Neuronal stem cell (in vitro differentiated cells): ENCODE measurements at places on chromosomes 1 and 21.

GRCh38 chr1:109969146-109969829 lies 15.3 kb upstream of the AHCYL1 start:
- DNase-seq = no peak

GRCh38 chr1:4700801-4701200 lies 46.4 kb downstream of the AJAP1 start:
- no peak for DNase-seq

DNA sequence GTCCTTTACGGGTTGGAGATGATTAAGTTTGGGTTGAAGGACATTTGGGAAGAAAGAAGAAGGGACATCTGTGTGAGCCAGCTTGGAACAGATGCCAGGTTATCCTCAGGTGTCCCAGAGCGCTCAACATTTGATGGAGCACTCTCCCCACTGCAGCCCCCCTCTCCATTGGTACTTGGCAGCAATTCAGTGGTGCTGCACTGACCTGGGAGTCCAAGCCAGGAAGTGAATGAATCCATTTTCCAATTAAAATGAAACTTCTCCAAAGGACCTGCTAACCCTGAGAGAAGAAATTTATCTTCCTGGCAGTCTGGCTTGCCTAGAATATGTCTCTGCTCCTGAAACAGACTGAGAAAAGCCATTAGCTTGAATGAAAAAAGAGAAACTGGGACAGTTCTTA lies 67.1 kb downstream of the FGGY start:
- no peak for DNase-seq

DNA sequence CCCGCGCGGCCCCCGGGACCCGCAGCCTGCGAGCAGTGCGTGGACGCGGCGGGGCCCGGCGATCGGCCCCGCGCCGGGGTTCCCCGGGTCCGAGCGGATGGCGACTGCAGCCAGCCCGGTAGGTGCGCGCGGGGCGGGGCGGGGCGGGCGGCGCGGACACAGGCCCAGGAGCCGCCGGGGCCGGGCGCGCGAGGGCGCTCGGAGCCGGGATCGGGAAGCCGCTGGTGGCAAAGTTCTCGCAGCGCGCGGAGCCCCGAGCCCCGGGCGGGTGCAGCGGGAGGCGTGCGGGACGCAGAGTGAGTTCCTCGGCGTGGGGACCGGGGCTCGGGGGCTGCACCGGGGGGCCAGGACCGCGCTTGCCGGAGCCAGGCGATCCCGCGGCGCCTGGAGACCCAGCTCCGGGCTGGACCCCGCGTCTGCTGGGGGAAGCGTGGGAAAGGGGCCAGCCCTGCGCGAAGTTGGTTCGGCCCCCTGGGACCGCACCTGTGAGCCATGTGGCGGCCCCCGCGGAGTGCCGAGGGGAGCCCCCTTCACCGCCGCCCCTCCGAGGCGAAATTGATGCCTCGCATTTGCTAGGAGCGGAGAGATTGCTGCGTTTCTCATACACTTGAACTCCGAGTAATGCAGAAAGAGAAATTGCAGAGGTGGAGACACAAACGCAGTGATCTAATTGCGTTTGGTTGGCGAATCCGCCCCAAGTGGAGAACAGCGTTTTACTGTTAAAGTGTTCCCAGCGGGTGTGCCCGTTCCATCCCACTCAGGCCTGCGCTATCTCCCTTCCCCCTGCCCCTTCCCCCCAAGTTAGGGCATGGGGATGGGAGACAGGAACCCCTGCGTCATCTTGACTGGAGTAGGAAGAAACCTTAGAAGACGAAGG lies 228.9 kb upstream of the TMEM51 start:
- DNase-seq = no peak

DNA sequence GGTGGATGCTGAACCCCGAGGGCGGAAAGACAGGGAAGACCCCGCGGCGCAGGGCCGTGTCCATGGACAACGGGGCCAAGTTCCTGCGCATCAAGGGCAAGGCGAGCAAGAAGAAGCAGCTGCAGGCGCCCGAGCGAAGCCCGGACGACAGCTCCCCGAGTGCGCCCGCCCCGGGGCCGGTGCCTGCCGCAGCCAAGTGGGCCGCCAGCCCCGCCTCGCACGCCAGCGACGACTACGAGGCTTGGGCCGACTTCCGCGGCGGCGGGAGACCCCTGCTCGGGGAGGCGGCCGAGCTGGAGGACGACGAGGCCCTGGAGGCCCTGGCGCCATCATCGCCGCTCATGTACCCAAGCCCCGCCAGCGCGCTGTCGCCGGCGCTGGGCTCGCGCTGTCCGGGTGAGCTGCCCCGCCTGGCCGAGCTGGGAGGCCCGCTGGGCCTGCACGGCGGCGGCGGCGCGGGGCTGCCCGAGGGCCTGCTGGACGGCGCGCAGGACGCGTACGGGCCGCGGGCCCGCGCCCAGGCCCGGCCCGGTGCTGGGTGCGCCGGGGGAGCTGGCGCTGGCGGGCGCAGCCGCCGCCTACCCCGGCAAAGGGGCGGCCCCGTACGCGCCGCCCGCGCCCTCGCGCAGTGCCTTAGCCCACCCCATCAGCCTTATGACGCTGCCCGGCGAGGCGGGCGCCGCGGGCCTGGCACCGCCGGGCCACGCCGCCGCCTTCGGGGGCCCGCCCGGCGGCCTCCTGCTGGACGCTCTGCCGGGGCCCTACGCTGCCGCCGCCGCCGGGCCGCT lies 20.7 kb downstream of the FOXO6 start:
- DNase-seq = no peak

DNA sequence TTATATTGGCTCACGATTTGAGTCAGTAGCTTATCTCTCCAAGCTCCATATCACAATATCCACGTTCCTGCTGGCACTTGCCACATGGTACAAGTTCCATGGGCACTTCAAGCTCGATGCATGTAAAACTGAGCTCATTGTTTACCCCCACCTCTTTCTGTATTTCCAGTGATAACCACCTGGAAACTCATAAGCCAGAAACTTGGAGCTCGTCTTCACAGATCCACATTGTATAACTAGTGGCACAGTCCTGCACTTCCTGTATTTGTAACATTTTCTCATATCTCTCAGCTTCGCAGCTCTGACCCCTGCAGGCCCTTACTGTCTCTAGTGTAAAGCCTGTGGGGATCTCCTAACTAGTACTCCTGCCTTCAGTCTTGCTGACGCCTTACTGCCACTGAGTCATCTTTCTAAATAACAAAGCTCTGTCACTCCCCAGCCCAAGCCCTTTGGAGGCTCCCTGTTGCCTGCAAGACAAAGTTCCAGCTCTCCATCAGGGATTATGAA lies 6.5 kb upstream of the C2CD4D start:
- no peak for DNase-seq

DNA sequence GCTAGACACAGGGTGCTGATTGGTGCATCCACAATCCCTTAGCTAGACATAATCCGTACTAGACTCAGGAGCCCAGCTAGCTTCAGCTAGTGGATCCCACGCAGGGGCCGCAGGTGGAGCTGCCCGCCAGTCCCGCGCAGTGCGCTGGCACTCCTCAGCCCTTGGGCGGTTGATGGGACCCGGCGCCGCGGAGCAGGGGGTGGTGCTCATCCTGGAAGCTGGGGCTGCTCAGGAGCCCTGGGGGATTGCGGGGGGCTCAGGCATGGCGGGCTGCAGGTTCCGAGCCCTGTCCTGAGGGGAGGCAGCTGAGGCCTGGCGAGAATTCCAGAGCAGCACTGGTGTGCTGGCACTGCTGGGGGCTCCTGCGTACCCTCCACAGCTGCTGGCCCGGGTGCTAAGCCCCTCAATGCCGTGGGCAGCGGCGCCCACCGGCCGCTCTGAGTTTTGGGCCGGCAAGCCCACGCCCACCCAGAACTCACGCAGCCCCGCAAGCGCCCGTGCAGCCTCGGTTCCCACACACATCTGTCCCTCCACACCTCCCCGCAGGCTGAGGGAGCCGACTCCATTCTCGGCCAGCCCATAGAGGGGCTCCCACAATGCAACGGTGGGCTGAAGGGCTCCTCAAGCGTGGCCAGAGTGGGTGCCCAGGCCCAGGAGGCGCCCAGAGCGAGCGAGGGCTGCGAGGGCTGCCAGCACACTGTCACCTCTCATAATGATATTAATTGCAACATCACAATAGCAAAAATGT lies 87.4 kb downstream of the CRB1 start:
- no peak for DNase-seq

- DNase-seq = no peak
Observed at GRCh38 chr1:47505267-47505666, 67.4 kb downstream of the FOXD2 start.

- no peak for DNase-seq
Observed at GRCh38 chr1:176957603-176958002, 206.9 kb downstream of the ASTN1 start.

- DNase-seq = no peak
Observed at GRCh38 chr1:112488141-112488540, 20.6 kb upstream of the WNT2B start.

DNA sequence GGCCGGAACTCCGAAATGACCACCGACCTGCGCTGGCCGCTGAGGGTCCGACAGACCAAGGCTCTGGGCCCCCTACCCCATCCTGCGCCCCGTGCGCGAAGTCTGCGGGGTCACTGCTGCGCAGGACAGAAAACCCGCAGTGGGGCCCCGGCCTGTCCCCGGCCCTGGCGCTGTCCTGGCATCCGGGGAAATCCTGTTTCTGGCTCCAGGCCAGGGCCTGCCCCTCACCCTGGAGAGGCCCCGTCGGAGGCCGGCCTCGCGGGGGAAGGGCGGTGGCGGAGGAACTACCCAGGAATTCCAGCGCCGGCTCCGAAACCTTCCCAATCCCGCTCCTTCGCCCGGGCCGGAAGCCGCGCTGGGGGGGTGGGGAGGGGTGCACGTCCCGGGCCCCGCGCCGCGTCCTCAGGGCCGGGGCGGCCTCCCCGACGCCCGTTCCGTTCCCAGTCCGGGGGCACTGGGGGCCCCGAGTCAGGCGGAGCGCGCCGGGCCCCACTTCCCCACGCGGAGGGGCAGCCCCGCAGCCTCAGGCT lies 77.0 kb downstream of the MORN1 start:
- DNase-seq = peak; percentile 73

DNA sequence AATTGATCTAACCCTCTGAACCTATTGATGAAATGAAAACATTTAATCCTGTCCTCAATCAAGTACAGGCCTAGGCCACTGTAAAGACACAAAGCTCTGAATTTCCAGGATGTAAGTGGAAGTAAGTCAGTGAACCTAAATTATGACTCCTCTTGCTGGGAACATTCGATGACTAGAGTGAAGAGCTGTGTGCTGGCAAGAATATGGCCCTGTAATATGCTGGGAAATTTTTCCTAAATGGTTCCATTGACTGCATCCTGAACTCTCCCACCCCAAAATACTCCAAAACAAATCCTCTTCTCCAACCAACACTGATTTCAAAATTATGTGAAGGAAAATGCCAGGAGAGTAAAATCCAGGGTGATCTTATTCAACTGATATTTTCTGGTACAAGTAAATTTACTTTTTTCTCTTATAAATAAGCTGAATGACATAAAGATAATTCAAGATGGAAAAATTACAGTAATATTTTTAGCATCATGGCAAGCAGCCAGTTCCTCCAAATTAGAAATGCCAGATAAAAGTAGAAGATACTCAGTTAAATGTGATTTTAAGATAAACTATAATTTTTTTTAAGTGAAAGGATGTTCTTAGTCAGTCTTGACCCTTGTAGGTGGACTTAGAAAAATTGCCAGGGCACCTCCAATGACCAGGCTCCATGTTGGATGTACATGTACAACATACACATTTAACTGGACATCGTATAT lies 269.4 kb downstream of the PTGER3 start:
- no peak for DNase-seq

GRCh38 chr21:39612233-39613040 lies at the start of gene B3GALT5:
B3GALT5 (plus strand) TSS chr21:39612940; CDS start chr21:39660560, 47,620 bp downstream.
- peak; percentile 77 for DNase-seq

GRCh38 chr1:10402729-10403274 lies 3.9 kb downstream of the PGD start:
- DNase-seq = no peak

- DNase-seq = no peak
Observed at GRCh38 chr1:221053889-221054288, 174.6 kb downstream of the HLX start.

- no peak for DNase-seq
Observed at GRCh38 chr1:44497422-44498170, 92.5 kb downstream of the RNF220 start.

GRCh38 chr1:228204958-228205357 lies 2.9 kb upstream of the OBSCN start:
- DNase-seq = no peak

DNA sequence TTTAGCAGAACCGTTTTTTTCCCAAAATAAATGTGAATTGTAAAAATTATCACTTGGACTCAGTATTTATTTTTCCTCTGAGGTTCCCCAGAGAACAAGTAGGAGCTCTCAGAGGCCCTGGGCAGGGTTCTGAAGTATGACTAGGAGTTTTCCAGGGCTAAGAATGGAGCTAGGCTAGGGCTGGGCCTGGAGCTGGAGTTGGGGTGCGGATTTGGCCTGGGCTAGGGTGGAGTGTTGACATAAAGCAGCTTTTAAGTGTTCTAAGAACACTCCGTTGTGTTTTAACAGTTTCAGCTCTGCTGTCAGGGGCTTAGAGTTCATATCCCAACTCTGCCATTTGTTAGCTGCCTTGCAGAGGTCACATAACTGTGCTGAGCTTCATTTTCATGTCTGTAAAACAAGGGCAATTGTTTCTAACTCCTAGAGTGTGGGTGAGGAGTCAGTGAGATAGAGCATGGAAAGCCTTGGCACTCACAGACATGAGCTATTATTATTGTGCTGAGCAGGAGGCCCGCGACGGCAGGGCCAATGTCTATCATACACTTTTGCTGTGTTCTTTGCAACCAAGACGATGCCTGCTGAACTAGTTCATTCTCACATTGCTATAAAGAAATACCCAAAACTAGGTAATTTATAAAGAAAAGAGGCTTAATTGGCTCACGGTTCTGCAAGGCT lies 51.1 kb downstream of the LACTBL1 start:
- DNase-seq = no peak

GRCh38 chr1:86069757-86070145 lies 86.8 kb downstream of the COL24A1 start:
- no peak for DNase-seq

- no peak for DNase-seq
Observed at GRCh38 chr21:30164796-30165195, 1.8 kb downstream of the CLDN17 start.

DNA sequence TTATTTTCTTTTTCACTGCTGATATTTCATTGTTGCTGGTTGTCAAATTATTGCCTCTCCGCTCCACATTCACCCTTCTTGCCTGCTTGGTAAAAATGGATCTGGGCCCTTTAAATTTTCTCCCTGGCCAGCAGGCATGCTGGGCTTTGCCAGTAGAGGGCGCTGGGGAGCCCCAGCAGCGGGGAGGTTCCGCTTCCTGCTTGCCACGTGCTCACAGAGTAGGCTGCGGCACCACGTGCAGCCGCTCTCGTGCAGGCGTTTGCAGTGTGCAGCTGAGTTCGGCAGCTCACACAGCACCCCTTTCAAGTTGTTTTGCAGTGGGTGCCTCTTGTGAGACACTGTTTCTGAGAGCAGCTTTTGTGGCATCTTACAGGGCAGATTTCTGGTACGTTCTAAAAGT lies at the start of gene ACTL8:
TSS of gene ACTL8 (plus strand) at position 214 of the 400 bp plus-strand sequence. CDS start 67,676 bp downstream, outside the sequence.
- no peak for DNase-seq
